ENCODE measurements at places on chromosomes 11 and 22.
A peak's percentile ranks its signal among the peaks of the same experiment; 100 is the strongest.

DNA sequence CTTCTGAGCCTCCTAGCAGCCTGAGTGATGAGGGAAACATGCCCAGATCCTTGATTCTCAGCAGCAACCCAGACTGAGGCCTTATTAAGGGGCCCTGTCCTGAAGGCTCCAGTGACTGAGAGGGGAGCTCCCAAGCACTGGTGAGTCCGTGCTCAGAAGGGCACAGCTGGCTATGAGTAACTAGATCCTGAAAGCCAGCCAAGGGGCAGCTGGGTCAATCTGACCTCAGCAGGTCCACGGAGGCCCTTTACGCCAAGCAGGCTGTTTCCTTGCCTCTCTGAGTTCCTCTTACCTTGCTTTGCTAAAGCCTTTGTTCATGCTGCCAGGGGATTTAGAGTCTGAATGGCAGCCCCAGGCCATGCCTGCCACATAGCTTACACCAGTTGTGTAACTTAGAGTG is 19.3 kb upstream of the MIEF1 start:
- no peak for DNase-seq

- DNase-seq = no peak
These were observed at the start of gene SCT for GRCh38 chr11:626475-627307. Gene SCT, minus strand, starts transcription at chr11:627181. Its CDS starts 38 bp downstream, at chr11:627143.

DNA sequence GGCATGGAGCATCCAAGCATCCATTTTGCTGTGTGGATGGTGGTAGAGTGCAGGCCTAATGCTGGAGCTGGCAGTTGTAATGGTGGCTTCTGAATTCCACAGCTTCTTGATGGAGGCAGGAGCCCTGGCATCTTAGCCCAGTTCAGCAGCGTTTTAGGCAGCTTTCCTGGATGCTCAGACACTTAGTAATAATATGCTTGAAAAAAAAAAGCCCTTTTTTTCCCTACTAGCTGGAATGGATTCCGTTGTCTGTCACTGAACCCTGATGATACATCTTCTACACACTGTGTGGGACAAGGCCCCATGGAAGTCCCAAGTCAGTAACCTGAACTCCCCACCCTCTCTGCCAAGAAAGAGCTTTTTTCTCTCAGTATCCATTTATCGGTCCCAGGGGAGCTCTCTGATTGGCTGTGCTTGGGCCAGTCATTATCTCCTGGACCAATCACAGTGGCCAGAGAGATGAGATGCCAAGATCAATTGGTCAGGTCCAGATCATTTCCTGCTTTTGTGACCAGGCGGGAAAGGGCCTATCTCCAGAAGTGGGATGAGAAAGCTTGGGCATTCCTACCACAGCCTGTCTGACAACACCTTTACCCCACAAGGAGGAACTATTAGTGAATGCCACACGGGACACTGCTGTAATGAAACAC is 34.2 kb downstream of the MCM5 start:
- no peak for DNase-seq

GRCh38 chr11:74723511-74723910 is 7.7 kb downstream of the CHRDL2 start:
- DNase-seq = no peak

GRCh38 chr11:48169717-48170116 is 46.9 kb upstream of the OR4B1 start:
- DNase-seq = no peak

DNA sequence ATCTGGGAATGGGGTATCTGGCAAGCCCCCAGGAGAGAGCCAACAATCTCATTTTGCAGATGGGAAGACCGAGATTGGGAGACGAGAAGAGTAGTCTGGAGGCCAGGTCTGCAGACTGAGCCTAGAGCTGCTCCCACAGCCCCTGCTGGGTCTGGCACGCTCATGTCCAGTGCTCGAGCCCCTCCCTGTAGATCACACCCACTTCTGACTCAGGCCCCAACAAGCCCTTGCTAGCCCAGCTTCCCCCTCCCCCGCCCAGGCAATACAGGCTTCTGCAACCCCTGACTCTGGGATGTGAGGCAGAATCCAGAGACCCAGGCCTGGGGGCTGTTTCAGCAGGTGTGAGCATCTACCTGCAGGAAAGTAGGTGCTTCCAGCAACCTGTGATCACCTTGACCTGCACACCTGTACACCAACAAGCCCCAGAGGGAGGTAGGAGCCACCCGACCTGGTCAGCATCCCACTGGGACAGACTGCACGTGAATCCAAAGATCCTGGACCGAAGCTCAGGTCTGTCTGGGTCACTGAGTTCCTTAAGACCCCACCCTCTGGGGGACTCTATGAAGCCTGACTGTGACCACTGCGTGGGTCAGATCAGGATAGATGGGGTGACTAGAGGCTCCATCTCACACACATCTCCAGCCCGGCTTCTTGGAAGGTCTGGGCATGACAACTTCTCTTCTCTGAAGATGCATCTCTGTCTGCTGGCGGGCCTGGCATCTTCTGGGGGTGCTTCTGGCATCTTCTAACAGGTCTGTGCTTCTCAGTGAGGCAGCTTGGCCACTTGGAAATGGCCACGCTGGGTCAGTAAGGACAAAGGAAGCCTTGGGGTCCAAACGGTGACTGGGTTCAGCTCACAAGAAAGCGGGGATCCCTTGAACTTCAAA is 29.3 kb downstream of the LINC01488 start:
- DNase-seq = no peak

GRCh38 chr11:96279018-96279895 is 63.7 kb downstream of the MAML2 start:
- no peak for DNase-seq

GRCh38 chr22:41043722-41044121 is 48.7 kb upstream of the EP300 start:
- DNase-seq = no peak

DNA sequence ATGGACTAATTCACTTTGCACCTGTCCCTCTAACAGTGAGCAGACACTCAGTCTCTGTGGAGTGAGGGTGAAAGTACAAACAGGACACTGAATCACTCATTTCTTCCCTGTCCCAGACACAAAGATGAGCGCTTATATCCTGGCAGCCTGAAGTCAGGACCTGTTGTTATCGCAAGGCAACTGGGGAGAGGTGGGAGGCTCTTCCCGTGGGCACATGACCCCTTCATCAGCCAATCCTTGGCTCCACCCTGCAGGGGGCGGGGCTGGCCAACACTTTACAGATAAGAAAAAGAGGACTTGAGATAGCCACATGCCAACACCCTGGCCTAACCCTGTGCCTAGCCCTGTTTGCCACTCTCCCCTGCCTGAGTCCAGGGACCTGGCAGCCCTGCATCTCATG is 29.5 kb upstream of the TESMIN start:
- peak; percentile 9 for DNase-seq

- DNase-seq = no peak
These were observed 8.2 kb downstream of the CD5 start for GRCh38 chr11:61110255-61111049.

- no peak for DNase-seq
These were observed 826 bp upstream of the PTPRJ start for GRCh38 chr11:47979378-47980087.

DNA sequence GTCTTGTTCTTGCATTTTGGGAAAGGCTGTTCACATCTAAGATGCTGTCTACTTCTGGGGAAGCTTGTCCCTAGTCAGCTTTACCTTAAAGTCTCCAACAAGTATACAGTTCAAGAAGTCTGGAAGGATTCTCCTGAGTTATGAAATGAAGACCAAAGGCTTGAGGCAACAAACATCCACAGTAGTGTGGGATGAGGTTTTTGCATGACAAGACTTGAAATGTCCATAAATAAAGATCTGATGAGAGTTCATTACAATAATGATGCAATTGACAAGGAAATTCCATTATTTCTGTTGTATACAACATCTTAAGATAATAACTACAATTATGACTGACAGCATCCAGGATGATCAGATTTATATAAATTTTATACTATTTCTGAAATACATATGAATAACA is 21.3 kb upstream of the KDM4E start:
- no peak for DNase-seq

DNA sequence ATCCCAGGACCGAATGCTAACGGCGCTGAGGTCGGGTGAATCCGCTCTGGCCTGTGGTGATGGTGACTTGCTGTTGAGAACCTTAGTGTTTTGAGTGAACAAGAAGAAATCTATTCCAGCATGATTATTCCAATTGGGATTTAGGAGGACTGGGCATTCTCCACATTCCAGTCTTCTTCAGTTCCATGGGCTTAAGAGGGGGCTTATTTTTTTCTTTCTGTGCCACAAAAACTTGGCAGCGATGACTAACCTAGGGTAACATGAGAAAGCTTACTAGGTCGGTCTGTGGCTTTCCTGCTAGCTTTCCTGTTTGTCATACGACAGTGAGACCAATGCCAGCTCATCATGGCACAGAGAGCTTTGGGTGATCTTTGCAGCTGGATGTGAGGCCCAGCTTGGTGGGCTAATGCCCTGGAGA is 62.9 kb upstream of the ATXN10 start:
- DNase-seq = peak; percentile 21
